Common myeloid progenitor, CD34-positive (primary cell): ENCODE measurements at places on chromosomes 6 and 20.

- DNase-seq = peak; percentile 1
These were observed 109.5 kb upstream of the HSF2 start for GRCh38 chr6:122289762-122290539.

DNA sequence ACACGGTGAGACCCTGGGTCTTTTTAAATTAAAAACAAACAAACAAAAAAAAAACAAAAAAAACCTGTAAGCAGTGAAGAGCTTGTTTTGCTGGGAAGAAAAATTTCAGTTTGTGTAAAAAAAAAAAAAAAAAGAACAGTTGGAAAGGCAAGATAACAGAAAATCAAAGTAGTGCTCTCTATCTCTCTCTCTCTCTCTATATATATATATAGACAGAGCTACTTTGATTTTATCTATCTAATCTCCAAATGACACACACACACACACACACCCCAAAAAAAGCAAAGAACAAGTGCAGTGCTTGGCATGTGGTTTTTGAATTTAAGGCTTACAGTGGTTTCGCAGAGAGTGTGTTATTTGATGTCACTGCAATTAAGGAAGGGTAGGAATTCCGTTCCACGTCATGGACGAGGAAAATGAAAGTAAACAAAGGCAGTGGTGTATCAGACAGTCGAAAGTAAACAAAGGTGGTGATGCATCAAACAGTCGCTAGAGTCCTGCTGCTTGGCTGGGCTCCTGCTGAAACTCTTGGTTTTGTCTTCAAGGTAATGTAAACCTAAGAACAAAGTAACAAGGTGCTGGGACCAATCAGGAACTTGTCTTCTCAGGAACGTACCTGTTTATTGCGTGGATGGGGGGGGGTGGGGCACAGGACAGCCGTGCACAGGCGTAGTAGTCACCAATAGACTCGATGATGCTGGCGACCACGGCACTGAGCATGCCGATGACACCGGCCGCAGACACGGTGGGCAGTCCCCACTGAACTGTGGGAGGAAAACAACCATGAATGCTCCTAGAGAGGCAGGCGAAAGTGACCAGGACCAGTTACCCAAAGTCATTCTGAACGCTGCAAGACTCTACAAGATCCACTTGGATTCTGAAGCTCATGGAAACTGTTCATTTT, 131.8 kb downstream of the SLC23A2 start:
- peak; percentile 44 for DNase-seq

DNA sequence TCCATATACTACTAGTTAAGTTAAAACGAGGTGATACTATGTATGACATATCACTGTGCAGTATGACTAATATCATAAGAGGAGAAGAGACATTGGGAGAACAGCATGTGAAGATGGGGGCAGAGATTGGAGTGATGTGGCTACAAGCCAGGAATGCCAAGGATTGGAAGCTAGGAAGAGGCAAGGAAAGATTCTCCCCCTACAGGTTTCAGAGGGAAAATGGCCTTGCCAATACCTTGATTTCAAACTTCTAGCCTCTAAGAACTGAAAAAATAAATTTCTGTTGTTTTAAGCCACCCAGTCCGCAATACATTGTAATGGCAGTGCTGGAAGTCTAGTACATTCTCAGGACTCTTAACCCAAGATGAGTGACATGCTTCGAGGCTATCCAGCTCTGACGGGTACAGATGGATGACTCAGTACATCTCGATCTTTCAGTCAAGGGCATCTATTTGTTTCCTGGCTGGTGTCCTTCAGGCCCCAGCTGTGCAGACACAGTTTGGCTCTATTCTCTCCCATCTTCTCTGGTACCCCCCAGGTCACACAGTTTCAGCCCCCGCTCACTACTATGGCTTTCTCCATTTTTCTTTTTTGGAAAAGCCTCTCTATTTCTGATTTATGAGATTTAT, 55.5 kb upstream of the THEMIS start:
- no peak for DNase-seq

- peak; percentile 13 for DNase-seq
These were observed 179.8 kb downstream of the TASP1 start for GRCh38 chr20:13458860-13459451.

GRCh38 chr20:31594558-31595379, 10.3 kb upstream of the ID1 start:
- no peak for DNase-seq

- DNase-seq = peak; percentile 92
These were observed 25.4 kb upstream of the HLA-E start for GRCh38 chr6:30463651-30464618.

DNA sequence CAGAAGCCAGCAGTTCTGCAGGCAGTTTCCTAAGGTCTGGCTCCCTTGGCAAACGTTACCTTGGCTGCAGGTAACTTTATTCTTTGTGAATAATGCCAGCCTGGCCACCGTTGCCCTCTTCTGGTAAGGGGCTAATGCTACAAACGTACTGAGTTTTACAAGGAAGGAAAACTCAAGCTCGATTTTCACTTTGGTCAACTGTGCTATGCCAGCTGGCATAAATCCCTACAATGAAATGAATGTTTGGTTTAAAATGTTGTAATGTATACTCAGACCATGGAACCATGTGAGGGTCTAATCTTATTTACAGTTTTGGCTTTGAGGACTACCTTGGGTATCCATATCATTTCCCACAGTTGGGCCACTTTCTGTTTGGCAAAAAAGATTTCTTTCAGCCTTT, 101.4 kb downstream of the SLX4IP start:
- peak; percentile 31 for DNase-seq
